ENCODE measurements at places on chromosomes 2 and 18.

DNA sequence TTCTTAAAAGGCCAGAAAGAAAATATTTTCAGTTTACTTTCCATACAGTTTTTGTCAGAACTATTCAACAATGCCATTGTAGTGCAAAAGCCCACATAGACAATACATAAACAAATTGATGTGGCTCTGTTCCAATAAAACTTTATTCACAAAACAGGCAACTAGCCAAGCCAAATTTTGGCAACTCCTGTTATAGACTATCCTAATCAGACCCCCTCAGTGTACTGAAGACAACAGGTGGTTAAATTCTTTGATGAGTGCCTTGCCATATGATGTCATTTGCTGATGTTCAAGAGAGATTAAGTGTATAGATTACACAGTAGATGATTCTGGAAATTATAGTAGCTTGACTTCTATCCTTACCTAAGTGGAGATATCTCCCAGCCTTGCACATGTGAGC is 83.4 kb downstream of the FANCL start:
- no peak for DNase-seq

DNA sequence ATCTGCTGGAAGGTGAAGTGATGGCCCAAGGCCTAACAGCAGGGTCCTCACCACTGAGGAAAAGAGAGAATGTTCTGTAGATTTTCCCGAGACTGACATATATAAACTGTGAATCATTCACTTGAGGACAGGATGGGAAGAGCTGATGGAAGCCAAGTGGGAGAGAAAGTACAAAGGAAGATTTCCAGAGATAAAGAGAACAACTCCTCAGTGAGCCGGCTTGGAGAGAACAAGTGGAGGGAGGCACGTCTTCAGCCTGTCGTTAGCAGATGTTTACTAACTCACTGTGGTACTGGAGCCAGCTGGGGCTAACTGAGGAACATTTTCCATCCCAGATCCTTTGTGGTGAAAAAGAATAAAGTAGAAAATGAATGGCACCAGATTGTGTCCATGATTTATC is 552.9 kb upstream of the TNP1 start:
- DNase-seq: no peak

DNA sequence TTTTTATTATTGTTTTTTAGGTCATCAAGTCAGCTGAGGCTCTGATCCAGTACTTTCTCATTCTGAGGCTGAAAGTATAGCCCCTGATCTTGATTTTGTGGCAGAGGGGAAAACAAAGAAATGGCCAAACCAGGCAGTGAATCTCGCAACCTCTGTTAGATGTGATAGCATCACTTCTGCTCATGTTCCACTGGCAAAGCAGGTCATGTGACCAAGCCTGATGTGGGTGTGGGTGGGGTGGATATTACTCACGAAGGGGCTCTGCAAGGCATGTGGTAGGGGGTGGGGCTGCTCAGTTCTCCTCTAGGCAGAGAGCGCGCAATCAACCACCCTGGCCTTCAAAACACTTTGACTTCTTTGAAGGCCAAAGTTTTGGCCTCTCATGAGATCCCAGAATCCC is 254.2 kb downstream of the MYCN start:
- DNase-seq: no peak

- DNase-seq: no peak
These were observed 525.4 kb downstream of the CCDC85A start for GRCh38 chr2:56709181-56709580.

DNA sequence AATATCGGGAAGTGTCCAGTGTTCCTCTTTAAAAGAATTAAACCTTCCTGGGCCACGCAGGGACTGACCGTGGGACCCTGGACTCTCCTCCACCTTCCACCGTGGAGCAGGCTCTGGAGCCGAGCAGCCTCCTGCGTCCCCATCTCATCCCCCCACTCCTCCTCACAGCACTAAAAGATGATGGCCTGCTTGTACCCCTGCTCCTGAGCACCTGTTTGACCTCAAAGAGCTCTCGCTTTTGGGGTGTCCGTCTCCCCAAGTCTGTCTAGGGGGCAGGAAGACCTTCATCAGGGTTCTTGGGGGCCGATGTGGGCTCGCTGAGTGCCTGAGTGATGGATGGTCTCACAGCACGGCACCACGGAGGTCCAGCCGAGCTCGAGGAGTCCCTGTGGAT is 1.2 kb upstream of the SDC1 start:
- no peak for DNase-seq

- no peak for DNase-seq
These were observed 284.6 kb upstream of the CCDC68 start for GRCh38 chr18:55243857-55244256.

- DNase-seq: no peak
These were observed 952 bp upstream of the UGT1A6 start for GRCh38 chr2:233691443-233692433.

DNA sequence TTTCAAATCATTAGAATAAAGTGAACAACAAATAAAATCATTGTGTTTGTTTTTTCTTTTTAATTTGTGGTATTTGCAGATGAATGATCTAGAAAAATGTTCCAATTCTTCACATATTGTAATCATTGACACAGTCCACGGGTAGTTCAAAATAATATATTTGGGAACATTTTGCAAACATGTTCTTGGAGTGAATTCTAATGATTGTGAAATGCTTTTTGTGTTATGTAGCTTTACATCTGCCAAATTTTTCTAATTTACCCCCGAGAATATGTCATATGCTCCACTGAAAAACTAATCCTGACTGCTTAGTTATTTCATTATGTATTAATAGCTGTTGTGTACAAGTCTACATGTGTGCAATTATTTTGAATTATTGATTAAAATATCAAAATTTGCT is 1468.4 kb upstream of the NXPH2 start:
- DNase-seq: no peak

GRCh38 chr2:26521054-26521912 is 43.4 kb upstream of the OTOF start:
- no peak for DNase-seq

DNA sequence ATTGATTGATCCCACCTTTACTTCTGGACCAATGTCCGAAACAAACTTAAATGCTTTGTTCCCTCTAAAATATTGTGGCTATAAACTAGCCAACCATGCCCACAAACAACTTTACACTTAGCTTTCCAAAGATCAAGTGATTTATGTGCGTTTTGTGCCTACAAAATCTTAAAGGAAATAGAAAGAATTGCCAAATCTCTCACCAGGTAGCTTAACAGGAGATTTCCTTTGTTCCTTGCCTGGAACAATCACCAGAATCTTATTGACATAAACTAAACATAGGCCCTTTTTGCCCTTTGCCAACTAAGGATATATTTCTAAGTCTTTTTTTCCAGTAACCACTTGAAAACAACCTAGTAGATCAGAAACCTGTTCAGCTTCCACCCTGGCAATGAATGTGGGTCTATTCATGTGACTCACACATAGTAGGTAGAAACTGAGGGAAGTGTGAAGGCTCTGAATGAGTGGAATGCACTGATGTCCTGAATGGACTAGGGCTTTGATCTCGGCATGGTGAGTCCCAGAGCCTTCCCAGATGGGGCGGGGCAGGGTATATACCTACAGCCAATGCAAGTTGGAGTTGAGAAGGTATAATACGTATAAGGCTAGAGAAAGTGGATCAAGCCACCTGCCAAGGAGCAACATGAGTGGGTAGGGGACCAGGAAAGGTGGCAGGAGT is 94.6 kb upstream of the PPP1CB start:
- DNase-seq: no peak

- DNase-seq: no peak
These were observed 77.3 kb downstream of the FIGN start for GRCh38 chr2:163658556-163658955.

GRCh38 chr2:58376592-58376991 is 135.5 kb upstream of the FANCL start:
- no peak for DNase-seq

- DNase-seq: no peak
These were observed 62.0 kb downstream of the ANKRD44 start for GRCh38 chr2:197248623-197249022.

DNA sequence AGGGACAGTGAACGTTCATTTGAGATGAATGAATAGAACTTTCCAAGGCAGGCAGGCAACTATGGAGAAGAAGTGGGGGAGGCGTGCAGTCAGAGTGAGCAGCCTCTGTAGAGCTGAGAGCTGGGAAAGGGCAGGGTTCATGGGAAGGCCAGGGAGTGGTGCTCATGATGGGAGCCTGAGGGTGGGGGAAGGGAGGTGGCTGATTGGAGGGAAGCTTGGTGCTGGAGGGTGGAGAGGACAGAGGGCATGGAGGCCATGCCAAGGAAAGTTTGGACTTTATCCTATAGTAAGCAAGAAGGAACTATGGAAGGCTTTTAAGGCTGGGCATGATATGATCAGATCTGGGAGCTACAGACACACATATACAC is 47.6 kb upstream of the LGALSL start:
- no peak for DNase-seq

DNA sequence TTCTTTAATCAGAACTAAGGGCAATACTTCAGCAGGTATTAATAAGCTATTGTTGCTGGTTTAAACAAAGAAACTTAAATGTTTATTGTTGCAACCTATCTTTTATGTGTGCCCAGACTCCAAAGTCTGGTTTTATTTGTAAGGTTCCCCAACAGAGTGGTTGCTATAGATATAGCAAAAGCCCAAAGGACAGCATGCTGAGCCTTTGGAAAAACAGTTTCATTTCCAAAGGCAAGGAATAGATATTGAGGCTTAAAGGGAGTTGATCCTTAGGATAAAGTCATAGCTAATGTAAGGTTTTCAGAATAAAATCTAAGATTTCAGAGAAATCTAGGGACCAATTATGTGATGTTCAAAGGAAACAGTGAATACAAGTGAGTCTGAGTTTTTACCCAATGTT is 413.2 kb upstream of the SLC14A2 start:
- DNase-seq: no peak

DNA sequence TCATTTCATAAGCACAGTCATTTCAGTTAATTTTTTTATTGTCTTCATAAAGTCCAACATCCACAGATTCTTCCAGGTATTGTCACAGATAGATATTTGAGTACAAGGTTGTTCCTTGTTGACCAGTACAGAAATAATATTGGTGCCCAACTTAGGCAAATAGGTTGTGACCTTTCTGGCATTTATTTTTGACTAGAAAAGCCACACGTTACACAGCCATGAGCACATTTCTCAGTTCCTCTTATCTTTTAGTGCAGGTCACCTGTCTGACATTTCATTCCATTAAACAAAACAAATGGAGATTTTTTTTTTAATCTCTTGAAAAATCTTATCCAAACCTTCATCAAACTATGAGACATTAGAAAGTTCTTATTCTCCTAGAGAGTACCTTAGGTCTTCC is 428.8 kb downstream of the ZNF521 start:
- DNase-seq: no peak

DNA sequence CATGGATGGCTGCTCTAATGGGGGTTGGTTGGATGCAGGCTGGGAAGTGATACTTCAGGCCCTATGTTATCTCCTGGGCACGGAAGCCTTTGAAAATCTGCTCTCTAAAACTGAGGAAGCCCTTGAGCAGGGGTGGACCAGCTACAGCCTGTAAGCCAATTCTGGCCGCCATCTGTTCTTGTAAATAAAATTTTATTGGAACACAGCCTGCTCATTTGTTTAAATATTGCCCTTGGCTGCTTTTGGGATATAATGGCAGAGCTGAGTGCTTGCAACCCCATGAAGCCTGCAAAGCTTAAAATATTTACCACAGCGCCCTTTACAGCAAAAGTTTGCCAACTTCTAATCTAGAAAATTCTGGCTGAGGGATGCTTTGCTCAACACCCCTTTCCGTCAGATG is 11.9 kb upstream of the IGFBP2 start:
- DNase-seq: no peak

DNA sequence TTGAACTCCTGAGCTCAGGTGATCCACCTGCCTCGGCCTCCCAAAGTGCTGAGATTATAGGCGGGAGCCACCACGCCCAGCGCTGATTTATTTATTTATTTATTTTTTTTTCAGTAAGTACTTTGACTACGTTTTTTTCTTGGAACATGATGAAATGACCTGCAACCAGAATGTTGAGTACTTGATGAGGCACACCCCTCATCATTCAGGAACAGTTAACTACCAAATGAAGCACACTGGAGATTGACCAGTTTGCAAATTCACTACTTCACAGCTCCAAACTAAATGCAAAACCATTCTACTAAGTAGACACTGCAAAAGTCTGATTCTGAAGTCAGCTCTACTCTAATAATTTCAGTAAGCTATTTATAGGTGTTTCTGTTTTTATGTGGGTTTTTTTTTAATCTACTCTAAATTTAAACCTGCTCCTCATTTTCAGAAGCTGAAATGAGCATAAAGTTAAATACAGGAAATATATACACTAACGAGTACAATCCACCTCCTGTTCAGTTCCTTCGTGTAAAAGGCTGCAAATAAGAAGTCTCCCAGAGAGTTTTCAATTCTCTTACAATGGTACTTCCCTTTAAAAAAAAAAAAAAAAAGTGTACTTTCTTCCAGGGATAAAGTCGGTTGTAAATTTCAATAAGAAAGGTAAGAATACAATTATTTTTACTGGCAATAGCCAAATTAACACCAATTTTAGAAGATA is 1.4 kb downstream of the GFPT1 start:
- peak; percentile 22 for DNase-seq

DNA sequence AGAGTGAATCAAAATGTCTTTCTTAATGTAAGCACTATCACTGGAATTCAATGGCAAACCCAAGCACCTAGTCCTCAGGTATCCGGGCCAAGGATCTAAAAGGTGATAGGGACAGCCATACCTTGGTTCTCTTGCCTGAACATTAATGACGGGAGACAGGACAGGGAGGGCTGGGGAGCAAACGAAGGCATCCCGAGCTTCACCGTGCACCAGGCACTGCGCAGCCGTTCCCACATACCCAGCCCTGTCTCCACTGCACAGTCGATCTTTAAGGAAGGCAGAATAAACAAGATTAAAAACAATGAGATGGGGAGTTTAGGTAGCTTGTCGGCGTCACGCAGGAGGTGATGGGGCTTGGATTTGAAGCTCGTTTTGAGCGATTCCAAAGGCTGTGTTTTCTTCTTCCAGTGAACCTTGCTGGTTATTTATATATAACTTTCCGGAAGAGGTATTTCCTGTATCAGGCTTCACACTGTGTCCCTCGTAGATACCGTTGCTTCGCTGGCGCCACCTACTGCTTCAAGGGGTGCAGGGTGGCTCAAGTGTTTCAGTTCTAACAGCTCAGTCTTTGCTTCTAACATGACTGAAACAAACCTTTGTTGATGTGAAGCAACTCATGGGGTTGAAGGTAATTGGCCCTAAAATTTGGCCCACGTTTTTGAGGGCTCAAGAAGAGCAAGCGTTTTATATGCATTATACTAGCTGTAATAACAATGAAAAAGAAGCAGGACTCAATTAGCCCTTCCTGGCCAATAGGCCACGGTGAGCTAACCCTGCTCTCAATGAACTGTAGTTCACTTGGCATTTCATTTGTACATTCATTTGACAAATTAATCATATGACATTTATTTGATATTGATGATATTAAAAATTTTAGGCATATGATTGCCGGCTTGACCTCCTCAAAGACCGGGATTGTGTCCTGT is 77.4 kb downstream of the DCDC2C start:
- peak; percentile 60 for DNase-seq
